ENCODE measurements at places on chromosomes 7 and 10.

- no peak for DNase-seq
These were observed 400.1 kb downstream of the PARD3 start for GRCh38 chr10:34415039-34415438.

GRCh38 chr7:149823191-149823630 is 15.0 kb upstream of the ZNF862 start:
- no peak for DNase-seq

- peak; percentile 38 for DNase-seq
These were observed 12.8 kb downstream of the SCRN1 start for GRCh38 chr7:29976673-29977415.

GRCh38 chr7:151752816-151753595 is 123.9 kb downstream of the PRKAG2 start:
- no peak for DNase-seq

DNA sequence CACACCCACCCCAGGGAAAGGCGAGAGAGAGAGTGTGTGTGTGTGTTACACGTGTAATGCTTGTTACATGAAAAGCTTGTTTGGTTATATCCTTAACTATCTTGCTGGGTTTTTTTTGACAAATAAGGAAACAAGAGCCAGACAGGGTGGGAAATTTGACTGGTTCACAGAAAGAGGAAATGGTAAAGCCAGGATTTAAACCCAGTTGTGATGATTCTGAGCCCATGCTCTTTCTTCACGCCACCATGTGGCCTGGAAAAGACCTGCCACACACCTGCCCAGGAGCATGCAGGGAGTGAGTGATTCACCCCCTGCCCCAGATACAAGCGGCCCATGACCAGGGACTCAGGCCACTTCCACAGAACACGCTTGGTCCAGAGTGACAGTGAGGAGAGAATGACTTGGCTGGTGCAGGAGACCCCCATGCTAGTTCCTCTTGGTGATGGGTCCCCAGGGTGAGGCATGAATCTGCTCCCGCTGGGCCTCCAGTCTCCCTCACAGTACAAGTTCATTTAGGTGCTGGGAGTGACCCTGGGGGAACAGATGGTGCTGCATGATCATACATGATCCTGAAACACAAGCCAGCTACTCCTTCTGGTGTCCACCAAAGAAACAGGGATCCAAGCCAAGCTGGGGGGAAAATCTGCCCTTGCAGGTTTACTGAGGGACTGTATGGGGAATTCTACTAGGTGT is 21.0 kb upstream of the EIF5AL1 start:
- DNase-seq: no peak

DNA sequence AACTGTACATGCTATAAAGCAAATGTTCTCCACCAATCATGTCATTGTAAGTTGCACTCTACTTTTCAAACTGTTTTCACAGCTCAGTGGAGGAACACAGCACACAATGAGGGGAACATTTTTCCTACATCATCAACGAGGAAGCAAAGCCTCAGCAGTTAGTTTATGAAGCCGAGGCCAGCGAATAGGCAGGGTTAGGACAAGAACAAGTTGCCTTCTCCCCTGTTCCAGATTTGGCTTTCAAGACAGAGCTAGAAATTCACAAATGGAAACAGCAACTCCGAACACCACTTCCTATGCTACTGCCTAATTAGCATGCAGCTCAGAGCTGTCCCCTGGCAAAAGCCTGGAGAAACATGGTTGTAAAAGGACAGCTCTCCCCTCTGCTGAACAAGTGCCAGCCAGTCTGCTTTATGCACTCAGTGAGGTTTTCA is 19.8 kb downstream of the ITGB8 start:
- DNase-seq: peak; percentile 18

DNA sequence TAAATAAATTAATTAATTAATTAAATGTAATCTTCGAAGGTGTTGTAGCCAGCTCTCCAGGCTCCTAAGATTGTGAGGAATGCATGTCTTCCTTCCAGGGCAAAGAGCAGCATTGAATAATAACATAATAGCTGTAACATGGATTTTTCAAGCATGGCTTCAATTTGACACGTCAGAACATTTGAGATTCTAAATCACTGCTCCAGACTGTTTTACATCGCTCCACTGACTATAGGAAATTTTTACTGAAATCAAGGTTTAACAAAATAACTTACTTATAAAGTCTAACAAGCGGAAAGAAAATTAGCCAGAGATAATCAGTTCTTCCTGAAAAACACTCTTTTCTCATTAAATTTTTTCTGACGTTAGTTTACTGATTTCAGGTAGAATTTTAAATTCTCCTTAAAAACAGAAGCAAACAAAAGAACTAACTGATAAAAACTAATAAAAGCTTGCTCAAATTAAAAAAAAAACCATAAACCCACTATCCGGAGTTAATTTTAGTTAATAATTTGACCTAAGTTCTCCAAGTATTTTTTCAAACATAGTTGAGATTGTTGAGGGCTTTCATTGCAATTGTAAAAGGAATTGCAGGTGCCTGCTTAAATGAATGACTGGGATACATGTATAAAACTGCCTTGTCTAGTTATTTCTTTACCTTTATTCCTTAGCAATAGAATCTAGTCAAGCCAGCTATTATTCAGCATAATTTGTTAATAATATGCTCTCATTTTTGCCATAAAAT is 51.2 kb upstream of the SGCE start:
- DNase-seq: no peak

GRCh38 chr10:6053816-6054631 is 8.1 kb downstream of the IL2RA start:
- peak; percentile 54 for DNase-seq

Measured in hepatocyte (in vitro differentiated cells).